Mesenchymal stem cell (in vitro differentiated cells and primary cell): ENCODE measurements at places on chromosomes 7 and 10.

DNA sequence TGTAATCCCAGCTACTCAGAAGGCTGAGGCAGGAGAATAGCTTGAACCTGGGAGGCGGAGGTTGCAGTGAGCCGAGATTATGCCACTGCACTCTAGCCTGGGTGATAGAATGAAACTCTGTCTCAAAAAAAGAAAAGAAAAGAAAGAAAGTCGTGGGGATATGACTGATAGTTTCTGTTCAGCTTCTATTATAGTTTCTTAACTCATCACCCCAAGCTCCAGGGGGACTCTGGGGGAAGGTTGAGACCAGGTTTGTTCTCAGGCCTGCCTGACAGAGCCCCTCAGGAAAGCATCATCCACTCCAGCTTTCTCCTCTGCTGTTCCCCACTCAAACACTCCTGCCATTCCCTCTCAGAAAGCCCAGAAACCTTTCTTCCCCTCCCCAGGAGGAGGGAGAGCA, 542.4 kb upstream of the GALNT17 start:
- no peak for DNase-seq

- no peak for DNase-seq
These were observed 530.8 kb downstream of the SH2D4B start for GRCh38 chr10:81068460-81068859.

GRCh38 chr7:150849204-150849775, 3.0 kb upstream of the AOC1 start:
- no peak for DNase-seq

DNA sequence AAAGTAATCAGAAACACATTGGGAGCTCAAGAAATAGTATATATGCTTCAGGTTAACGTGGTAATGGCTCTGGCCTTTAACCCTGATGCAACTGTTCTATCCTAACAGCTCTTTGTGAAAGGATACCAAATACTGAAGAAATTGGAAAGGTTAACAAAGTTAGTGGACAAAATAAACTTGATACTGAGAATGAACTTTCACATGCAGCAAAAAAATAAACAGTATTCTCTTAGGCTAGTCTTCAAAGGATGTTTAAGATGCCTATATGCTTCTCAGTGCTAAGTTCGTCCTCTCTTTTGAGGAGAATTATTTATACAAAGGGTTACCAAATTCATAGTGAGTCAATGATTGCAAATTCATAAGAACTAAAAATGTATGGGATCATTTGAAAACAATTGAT, 256.2 kb upstream of the FERD3L start:
- DNase-seq: no peak

- no peak for DNase-seq
These were observed 495.1 kb downstream of the AUTS2 start for GRCh38 chr7:70093205-70093904.

- DNase-seq: no peak
These were observed 34.3 kb upstream of the ICA1 start for GRCh38 chr7:8296362-8296659.

DNA sequence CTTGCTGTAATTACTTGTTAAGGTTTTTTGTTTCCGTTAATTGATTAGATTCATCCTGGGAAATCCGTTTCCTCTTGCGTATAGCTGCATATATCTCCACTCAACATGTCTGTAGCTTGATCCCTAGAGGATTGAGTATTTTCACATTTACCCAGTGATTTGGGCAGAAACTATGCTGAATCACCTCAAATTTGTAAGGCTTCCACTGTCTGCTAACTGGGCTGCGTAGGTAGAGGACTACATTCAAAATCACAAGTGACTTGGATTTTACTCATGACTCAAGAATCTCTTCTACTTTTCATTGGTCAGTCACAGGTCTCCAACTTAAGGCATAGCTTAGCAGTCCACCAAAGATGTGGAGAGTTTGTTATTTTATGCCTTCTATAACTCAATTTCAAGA, 141.8 kb downstream of the POLR1F start:
- no peak for DNase-seq

- no peak for DNase-seq
These were observed 100.6 kb downstream of the GRB10 start for GRCh38 chr7:50682079-50682478.

DNA sequence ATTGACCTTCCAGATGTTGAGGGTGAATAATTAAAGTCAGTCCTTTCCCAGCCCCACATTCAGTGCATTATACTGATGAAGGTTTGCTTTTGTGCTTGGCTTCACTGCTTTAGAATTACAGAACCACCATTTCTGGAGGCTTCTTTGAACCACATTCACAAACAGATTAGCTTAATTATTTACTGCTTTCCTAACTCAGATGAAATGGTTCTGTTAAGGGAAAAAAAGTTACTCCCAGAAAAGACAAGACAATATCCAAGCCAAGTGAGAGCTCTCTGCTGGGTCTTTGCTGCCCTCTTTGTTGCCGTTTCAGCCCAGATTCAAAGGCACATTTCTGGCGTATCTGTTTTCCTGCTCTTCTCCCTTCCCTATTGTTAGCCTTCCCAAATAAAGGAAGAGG, 188.9 kb downstream of the AHR start:
- no peak for DNase-seq

DNA sequence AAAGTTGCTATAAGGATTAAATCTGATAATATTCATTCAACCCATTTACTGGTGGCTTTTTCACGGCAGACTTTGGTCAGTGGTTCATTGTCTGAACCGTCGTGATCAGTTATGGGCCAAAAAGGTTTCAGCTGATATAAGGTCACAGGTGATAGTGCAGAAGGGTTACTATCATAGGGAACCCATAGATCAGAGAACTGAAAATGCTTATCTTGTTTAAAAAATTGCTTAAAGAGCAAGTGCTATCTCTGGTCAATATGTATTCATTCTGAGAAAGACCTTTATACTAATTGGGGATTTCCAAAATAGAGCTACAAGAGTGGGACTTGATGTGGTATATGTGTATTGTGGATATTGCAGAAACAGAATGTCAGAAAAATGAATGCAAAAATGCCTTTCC, 147.8 kb upstream of the SEMA3E start:
- DNase-seq: no peak

GRCh38 chr10:34936061-34936460, 121.0 kb upstream of the PARD3 start:
- DNase-seq: no peak

- DNase-seq: peak; percentile 51
These were observed 22.1 kb downstream of the CLIP2 start for GRCh38 chr7:74311305-74311744.

DNA sequence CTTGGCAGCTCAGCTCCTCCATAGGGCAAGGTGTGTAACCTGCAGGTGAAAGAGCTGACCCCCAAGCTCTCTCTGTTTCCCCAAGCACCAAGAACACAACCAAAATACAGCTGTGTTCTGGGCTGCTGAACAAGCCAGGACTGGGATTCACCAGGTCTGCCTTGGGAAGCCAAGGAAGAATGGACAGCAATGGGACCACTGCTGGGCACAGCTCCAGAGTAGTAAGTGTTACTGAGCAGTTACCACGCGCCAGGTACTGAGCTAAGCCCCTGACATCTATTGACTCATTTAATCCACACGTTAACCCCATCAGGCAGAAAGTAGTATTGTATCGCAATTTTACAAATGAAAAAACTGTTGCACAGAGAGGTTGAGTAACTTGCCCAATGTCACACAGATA, 168.3 kb downstream of the GRID1 start:
- no peak for DNase-seq

DNA sequence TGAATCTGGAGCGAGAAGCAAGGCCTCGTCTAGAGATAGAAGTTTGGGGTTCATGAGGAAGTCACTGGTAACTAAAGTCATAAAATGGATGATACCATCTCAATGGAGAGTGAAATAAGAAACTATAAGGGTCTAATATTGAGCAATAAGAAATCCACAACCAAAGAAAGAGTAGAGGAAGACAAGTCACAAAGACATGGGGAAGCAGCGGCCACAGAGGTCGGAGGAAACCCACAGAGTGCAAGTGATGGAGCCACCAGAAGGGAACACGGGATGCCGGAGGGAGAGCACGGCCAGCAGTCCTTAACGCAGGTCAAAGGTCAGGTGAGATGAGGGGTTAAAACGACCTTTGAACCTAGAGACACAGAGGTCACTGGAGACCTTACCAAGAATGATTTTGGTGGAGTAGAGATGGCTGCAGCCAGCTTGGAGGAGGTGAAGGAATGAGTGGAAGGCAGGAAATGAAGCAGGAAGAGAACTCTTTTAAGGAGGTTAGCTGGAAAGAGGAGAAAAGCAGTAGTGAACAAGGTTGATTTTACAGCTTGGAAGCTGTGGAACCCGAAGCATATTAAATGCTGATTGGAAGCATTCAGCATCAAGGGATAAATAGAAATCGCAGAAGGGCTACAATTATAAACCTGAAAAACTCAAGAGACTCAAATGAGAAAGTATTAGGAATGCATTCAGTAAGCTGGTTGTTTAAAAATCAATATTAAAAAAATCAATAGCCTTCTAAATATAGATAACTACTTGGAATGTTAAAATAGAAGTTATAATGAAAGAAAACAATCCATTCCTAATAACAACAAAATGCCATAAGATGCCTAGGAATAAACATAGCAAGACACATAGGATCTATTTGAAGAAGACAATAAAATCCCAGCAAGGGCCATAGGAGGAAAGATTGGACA, 93.7 kb downstream of the SVOPL start:
- no peak for DNase-seq

DNA sequence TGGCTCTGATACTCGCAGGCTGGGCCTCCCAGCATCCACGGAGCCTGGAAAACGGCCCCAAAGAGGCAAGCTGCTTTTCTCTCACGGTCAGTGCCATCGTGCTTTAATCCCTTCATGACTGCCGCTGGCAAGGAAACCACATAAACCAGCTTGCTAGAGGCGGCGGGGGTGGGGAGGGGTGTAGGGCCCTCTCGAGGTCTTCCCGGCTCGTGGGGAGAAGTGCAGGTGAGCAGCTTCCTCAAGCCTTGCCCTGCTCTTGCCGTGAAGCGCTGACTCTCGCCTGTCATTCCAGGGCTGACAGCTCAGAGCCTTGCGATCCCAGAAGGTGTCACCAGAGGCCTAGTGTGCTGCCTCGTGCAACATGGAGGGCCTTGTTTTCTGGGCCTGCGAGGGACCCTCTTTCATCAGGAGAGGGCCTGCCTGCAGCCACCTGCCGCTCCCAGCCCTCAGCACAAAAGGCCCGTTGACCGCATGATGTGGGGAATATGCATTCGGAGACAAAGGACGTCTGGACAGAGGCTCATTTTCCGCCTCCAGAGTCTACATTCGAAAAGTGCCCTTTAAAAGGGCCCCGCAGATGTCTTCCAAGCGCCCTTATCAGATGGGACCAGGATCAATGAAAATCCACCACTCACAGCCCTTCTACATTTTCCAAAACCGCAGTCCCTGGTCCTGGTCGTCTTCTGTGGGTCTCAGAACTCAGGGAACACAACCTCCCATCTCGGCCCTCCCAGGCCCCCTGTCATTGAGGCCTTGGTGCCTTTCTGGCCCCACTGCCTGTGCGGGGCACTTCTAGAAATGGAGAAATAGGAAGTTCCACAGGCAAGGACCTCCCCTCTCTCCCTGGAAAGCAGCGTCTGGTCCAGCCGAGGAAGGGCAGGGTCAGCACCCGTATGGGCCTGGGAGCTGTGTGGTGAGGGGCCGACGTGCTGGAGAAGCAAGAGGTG, 58.7 kb downstream of the ZRANB1 start:
- no peak for DNase-seq

GRCh38 chr10:23088609-23089008, 6.8 kb upstream of the MSRB2 start:
- DNase-seq: no peak

GRCh38 chr10:23676296-23676695, 237.4 kb downstream of the OTUD1 start:
- no peak for DNase-seq
